ENCODE measurements at places on chromosomes 3 and 15.

GRCh38 chr3:129756871-129757270, 136.6 kb downstream of the TMCC1 start:
- no peak for DNase-seq

DNA sequence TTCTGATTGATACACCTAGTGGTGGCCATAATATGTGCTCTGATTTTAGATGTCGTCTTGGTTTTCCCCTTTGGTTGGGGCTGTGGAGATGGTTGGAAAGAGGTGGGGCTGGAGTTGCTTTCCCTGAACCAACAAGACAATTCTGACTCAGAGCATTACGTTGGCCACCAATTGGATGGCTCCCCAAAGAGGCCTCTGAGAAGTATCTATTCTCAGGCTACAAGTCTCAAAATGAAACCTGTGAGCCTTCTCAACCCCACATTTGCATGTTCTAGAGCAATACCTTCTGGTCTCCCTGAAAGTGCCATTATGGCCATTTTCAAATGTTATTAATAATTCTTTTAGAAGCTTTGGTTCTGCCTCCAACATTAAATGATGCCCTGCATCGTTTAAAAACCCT, 188.4 kb upstream of the WNT5A start:
- DNase-seq, result no peak

- no peak for DNase-seq
Observed at GRCh38 chr15:34353627-34354026, 10.5 kb downstream of the NUTM1 start.

- DNase-seq, result no peak
Observed at GRCh38 chr3:11907667-11908660, 61.3 kb upstream of the TAMM41 start.

DNA sequence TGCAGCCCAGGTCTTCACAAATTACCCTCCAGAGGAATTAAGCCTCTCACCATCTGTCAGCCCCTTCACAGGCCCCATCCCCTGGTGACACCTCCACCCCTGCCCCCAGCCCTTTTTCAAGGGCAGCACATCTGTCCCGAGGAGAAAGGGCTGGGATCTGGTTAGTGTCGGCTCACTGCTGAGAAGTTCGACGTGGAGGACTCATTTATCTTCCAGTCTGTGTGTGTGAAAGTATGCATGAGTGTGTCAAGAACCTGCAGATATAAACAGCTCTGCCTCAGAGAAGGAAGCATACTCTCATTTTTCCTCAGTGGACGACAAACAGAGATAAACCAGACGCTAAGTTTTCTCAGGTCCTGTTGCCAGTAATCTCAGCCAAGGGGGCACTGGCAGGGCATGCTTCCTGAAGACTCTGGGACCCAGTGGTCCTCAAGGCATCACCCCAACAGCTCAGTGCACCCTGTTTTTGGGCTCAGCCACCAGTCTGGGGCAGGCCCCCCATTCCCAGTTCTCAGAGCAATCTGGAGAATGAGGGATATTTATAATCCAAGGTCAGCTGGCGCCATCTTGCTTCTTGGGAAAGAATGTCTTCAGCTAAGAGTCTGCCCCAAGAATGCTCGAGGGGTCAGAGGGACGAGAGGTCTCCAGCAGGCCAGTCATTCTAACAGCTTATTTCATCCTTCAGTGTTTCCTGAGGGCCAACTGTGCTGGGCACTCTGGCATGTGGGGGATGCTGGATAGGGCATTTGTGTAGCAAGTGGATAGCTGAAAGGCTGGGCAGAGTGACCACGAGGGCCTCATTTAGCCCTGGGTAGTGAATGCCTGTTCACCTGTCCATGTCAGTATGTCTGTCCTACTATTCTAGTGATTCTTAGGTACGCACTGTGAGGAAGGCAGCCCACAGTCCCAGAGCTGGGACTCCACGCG, 73.6 kb downstream of the ADCY5 start:
- DNase-seq, result no peak

GRCh38 chr3:115108614-115109013, 38.5 kb downstream of the ZBTB20 start:
- DNase-seq, result no peak

DNA sequence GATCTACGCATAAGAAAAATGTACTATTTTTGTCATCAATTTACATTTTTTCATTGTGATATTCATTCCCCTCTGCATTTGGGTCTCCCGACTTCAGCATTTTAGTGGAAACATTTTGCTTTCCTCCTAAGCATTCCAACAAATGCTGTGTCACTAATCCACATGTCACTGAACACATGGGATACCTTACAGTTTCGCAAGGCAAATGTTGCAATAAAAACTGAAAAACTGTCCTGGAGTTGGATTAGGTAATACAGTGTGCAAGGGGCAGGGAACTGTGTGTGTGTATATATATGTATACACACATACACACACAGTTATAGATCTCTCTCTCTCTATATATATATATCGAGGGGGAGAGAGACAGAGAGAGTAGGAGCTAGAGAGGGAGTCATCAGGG, 632.2 kb downstream of the MAGI1 start:
- DNase-seq, result no peak

DNA sequence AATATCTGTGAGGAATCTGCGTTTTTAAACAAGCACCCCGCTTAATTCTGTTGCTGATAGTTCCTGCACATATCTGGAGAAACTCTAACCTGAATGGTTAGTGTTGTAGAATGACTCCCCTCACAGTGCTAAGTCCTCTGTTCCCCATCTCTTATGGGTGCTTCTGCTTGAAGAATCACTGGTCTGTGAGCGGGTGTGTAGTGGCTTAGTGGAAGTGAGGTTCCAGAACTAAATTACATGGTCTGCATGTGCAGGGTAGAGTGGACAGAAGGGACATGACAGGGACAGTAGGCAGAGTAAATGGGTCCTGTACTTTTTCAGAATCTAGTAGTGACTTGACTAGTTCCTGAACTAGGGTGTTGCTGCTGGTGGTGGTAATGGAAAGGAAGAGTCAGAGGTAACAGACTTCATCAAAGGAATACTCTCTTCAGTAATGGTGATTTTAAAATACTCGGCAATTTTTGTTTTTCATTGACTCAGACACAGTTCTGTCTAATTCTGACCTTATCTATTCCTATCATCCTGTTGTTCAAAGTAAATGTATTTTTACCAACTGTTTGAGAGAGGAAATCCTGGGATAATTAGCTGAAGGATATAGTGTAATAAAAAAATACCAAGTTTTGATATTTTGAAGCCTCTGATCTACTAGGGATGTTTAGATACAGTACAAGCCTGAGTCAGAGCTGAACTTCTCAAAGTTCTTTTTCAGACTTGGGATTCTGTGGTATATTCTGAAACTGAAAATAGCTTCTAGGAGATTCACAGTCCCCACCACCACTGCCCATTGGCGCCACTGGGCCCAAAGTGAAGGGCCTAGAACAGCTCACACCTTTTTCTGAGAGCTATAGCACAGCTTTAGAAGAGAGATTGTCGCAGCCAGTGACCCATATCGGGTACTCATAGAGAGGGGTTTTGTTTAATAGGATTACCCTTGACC, 55.5 kb downstream of the FNDC3B start:
- no peak for DNase-seq

- DNase-seq, result no peak
Observed at GRCh38 chr15:65082303-65082953, 5.9 kb downstream of the KBTBD13 start.

- no peak for DNase-seq
Observed at GRCh38 chr15:89326316-89326715, 8.3 kb downstream of the POLG start.

DNA sequence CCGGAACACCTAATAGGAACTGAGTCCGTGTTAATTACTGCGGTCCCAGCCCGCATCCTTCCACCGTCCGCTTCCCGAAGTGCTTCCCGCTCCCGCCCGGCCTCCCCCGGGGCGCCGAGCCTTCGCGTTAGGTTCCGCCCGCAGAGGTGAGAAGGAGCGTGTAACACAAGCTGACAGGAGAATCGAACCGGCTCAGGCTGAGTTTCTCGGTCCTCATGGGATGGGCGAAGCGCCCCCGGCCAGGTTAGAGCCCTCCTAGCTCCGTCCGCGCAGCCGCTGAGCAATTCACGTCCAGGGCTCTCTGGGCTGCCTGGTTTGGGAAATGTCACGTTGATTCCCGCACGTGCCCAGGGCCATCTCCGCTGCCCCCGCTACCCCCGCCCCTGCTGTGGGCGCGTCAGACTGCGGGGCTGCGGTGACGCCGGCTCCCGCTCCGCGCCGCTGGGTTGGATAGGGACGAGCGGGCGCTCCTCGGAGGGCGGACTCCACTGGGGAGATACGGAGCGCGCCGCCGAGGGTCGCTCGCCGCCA, 954 bp downstream of the CLDN11 start:
- DNase-seq, result peak; percentile 35

- DNase-seq, result no peak
Observed at GRCh38 chr15:85439996-85440395, 59.6 kb downstream of the AKAP13 start.

DNA sequence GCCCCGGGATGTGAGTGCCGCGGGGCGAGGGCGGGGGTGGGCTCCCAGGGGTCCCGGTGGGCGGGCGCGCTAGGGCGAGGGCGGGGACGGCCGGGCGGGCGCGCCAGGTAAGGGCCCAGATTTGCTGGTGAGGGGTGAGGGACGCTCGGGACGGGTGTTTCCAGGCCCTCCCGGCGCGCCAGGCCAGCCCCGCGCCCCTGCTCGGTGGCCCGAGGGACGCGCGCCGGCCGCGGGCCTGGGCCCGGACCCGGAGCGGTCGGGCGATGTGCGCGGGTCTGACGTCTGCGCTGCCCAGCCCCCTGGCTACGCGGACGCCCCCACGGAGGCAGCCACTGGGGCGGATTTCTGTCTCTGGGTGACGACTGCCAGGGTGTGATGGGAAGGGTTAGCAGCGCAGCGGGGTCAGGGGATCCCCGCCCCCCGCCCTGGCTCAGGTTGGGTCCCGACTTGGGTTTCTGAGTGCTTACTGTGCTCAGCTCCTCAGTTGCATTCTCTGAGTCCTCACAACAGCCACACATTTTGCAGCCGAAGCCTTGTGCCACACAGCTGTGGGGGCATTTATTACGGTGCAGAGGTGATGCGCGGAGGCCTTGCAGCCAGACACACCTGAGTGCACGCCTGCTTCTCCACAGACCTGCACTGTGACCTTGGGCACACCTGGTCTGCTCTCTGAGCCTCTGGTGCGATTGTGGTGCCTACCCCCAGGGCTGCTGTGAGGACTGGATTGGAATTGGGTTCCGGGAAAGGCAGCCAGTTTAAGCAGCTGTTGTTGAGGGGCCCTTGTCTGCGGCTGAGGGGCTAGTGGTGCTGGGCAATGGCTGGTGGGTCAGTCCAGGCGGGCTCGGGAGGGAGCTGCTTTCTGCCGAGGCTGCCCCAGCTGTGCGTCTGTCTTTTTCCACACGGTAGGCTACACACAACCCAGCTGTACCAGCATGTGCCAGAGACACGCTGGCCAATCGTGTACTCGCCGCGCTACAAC, 523 bp downstream of the HDAC11 start:
- DNase-seq, result peak; percentile 38

GRCh38 chr3:104596551-104596950, 770.2 kb upstream of the ALCAM start:
- no peak for DNase-seq

DNA sequence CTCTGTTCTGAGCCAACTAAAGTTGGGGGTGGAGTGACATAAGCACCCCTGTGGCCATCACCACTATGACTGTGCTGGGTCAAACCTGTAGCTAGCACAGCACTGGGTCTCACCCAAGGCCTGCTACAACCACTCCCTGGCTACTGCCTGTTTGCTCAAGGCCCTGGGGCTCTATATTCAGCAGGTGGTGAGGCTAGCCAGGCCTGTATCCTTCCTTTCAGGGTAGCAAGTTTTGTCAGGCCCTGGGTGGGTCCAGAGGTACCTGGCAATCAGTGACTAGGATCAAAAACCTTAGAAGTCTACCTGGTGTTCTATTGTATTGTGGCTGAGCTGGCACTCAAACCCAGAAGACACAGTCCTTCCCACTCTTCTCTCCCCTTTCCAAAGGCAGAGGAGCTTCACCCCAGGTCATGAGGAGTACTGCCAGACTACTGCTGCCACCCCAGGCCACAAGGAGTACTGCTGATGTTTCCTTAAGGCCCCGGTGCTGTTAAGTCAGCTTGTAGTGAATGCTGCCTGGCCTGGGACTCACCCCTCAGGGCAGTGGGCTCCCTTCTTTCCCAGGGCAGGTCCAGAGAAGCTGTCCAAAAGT, 170.8 kb downstream of the IGSF11 start:
- no peak for DNase-seq

- no peak for DNase-seq
Observed at GRCh38 chr3:60743631-60744164, 507.6 kb downstream of the FHIT start.

DNA sequence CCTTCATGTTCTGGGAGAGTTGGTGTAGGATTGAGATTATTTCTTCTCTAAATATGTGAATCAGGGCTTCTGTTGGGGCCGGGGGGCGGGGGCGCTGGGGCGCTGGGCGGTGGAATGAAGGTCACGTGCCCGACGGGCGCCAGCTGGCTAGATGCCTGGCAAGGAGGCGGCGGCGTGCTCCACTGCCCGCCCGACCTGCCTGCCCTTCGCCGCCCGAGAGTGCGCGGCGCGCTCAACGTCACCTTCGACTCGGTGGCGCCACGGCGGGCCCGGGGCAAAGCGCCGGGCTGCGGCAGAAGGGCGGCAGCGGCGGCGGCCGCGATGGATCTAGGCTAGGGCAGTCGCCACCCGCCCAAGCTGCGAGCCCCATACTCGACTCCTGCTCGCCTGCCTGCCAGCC, 47.0 kb upstream of the LHFPL4 start:
- DNase-seq, result no peak

DNA sequence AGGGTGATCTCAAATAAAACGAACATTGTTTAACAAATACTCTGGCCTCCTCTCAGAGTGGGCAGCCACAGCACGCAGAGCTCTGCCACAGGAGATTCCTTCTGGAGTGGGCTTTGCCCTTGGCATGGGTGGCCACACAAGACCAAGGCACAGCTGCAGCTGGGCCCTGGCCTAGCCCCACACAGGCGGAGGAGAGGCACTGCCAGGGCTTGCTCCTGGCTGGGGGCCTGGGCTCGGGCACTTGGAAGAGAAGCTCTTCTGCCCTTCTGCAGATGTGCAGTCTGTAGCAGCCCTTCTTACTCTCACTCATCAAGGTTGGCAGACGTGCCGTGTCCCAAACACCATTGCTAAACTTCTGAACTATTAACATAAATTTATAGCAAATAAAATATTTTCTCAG, 67.2 kb downstream of the CRTC3 start:
- DNase-seq, result peak; percentile 44

- no peak for DNase-seq
Observed at GRCh38 chr15:31523655-31524049, 197.0 kb downstream of the KLF13 start.

DNA sequence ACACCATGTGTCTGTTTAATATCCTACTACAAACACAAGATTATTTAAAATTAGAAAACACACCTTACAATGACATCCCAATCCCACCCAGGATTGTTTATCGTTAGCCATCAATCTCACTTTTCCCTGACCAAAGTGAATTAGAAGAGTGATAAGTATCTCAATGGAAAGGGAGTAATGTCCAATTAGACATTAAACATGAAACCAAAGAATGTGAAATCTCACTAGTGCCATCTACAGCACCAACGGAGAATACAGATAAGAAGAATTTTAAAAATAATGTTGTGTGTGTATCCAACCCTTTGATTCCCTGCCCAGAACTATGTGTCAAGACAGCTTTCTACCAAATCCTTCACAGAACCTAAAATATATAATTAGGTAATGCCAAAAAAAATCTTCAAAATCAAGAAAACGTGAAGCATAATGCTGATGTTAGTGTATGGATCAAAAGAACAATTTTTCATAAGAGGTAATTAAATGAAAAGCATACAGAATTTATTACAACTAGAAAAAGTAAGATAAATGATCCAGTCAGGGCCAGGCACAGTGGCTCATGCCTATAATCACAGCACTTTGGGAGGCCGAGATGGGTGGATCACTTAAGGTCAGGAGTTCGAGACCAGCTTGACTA, 64.2 kb downstream of the SCAPER start:
- no peak for DNase-seq
